Endodermal cell (in vitro differentiated cells): ENCODE measurements at places on chromosomes 7 and 10.

DNA sequence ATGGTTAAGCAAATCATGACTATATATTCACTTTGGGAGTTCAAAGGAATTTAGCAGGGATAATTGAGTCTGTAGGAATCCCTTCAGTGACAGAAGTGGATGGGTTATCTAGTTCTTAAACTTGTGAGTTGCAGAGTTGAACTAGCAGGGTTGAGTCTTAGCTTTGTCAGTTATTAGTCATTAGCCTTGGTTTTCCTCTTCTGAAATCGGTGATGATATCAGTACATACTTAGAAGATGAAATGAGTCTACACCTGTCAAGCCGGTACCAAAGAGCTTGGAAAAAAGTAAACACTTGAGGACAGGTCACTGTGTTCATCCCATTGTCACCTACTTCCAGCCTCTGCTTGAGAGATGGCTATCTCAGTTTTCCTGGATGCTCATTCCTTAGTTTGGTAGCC is 73.5 kb downstream of the BUB3 start:
- DNase-seq = no peak

- DNase-seq = no peak
These were observed 929.7 kb upstream of the KCND2 start for GRCh38 chr7:119343289-119343688.

GRCh38 chr10:28719789-28720436 is 42.6 kb downstream of the BAMBI start:
- no peak for DNase-seq

DNA sequence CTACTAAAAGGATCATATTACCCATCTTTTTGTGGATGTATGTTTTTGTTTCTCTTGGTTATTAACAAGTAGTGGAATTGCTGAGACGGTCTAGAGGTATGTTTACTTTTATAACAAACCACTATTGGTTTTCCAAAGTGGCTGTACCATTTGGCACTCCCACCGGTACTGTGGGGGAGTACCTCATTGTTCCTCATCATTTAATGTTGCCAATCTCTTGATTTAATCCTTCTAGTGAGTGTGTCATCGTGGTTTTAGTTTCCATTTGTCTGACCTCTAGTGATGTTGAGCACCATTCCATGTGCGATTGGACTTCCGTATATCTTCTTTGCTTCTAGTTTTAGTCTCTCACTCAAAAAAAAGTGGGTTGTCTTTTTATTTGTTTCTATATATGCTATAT is 50.4 kb downstream of the RBM33 start:
- no peak for DNase-seq
